Left colon (tissue), 2 donors: ENCODE measurements at places on chromosomes 12 and 14. TPM values are rescaled to one million over a fixed set of nuclear protein-coding genes. Genes with fewer than 3 reads are reported as not detected.

GRCh38 chr14:59256331-59256730 is 67.9 kb downstream of the DAAM1 start:
- no peak for DNase-seq

DNA sequence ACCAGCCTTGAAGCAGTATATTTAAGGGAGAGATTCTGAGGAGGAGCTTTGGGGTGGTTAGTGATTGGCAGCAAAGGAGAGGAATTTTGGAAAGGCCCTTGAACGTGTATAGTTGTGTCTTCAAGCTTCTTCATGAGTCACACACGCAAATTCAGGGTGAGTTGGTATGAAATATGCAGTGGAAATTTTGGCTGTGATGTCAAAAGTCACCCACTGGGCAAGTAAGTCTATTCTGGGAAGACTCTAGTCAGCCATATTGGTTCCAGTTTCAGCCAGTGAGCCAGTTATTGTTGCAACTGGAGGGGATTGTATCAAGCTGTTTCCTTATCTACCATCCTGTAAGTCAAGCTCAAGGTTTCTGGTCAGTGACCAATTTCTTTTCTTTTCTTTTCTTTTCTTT is 32.0 kb upstream of the VASH1 start:
- no peak for DNase-seq

CAPZA3 gene
- not detected for total RNA-seq

DNA sequence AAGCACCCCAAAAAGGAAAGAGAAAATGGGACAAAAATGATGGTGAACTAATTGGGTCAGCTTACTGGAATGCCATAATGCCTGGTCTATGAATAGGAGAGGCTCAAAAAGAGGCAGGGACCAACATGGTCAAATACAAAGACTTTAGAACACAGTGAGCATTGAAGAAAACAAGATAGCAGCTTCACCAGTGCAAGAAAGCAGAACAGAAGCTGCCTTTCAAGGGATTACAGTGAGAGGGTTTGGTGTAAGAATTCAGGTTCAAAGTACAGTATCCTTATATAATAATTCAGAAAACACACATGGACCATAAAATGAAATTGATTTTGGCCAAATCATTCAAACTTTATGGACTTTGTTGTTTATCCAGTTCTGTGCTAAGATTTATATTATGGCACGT is 162.1 kb downstream of the NAV3 start:
- DNase-seq: no peak

GRCh38 chr14:51859131-51859530 is 1.3 kb upstream of the GNG2 start:
- DNase-seq: no peak

ACSM4 gene
- not detected for total RNA-seq

DNA sequence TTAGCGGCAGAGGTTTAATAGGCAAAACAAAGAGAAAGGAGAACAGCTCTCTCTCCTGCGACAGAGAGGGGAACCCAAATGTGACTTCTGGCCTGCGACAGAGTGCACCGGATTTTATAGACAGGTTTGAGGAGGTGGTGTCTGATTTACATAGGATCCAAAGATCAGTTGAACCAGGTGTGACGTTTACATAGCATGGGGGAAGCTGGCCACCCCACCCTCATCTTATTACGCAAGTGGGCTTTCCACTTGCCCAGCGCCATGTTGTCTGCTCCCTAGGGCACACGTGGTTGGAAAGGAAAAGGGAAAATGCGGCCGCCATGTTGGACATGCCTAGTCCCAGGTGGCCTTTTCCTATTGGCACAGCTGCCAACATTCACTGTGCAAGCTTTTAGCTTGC is 17.4 kb downstream of the BCL2L14 start:
- DNase-seq: no peak

TPPP2 gene
- 0.28 TPM for total RNA-seq

DNA sequence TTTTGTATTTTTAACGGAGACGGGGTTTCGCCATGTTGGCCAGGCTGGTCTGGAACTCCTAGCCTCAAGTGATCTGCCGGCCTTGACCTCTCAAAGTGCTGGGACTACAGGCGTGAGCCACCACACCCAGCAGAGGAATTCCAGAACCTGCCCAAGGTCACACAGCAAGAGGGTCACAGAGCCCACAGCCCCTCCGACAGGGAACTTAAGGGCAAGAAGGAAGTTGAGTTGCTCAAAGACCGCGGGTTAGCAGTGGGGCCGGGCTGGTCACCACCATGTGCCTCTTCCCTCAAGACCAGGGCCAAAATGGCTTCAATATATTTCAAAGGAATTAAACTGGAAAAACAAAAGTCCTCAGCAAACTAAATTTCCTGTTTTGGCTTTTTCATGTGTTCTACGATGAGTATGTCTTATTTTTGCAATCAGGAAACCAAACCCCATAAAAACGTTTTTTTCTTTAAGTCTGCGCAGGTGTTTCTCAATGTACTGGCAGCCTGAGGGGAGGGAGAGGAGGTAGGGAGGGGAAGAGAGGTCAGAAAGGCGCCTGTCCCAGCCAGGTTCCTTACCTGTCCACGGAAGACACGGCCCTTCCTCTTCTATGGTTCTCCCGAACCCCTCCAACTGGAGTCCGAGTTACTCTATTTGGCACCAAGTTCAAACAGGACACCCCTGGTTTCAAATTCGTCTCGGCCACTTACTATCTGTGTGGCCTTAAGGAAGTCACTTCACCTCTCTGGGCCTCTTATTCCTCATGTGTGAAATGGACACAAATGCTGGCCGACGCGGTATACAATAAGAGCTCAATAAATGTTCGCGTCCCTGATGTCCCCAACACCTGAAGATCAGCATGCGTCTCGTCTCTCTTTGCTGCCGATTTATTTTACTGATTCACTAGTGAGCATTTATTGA is 778 bp downstream of the SLC8B1 start:
- DNase-seq: peak; percentile 52

- DNase-seq: no peak
Measured at GRCh38 chr12:28089338-28089737, 100.9 kb upstream of the CCDC91 start.

SPPL3 gene
- 55.6 TPM for total RNA-seq

C12orf56 gene
- total RNA-seq: 0.24 TPM

GRCh38 chr14:92500491-92500941 is 13.1 kb upstream of the RIN3 start:
- no peak for DNase-seq

TRHDE gene
- 3.9 TPM for total RNA-seq

DNA sequence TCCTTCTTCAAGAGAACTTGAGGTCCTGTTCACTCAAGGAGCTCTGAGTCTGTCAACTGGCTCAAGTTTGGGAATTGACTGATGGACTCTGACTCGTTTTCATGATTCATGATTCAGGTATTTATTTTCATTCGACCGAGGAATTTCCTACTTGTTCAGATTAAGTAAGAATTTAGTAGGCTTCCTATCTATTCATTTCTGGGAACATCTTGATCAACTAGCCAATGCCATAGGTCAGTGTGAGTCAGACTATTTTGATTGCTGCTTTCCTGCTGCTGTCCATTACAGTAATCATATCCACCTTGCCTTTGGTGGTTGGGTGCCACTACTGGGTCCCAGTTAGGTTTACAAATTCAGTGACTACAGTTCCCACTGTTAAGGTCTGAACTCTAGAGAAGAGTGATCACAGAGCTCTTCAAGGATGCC is 6.1 kb downstream of the FAM186A start:
- DNase-seq: no peak

SUSD6 gene
- 73.8 TPM for total RNA-seq

GRCh38 chr12:7981446-7981845 is 45.5 kb upstream of the SLC2A3 start:
- no peak for DNase-seq

P3H3 gene
- total RNA-seq: 6.3 TPM

GRCh38 chr12:89333564-89334252 is 18.6 kb downstream of the DUSP6 start:
- peak; percentile 57 for DNase-seq

GRCh38 chr12:100391856-100392255 is 35.0 kb downstream of the SLC17A8 start:
- DNase-seq: peak; percentile 49

- DNase-seq: peak; percentile 62
Measured at GRCh38 chr12:123139926-123140675, 10.8 kb downstream of the PITPNM2 start.

MYO1A gene
- total RNA-seq: 296 TPM

CDK2 gene
- total RNA-seq: 10.4 TPM

CKAP4 gene
- 74.0 TPM for total RNA-seq

NTF3 gene
- 0.40 TPM for total RNA-seq

MRPL42 gene
- 65.1 TPM for total RNA-seq

DNA sequence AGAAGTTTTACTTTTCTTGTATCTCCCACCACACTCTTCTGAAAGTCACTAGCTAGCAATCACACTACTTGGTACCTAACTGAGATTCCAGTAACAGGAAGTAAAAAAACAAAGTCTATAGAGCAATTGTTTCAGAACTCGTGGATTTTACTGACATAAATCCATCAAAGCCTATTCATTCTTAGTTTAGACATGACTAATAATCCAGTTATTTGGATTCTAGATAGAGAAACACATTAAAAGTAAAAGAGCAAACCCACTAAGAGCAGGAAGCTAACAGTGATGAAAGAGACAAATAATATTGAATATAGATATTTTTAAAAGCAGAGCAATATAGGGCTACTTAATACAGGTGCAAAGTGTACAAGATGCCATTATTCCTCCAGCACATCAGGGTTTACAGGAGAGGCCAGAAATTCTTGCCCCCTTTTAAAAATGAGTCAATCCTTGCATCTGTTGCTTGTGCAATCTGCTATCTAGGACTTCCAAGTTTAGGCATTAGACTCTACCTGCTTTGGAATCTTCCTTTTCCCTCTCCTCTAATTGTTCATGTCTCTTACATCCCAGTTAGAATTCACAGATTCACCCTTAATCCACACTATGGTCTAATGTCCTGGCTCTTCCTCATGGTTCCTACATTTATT is 6.0 kb downstream of the HEATR5A start:
- DNase-seq: no peak

GRCh38 chr14:73851000-73851399 is 631 bp upstream of the PTGR2 start:
- no peak for DNase-seq

- peak; percentile 76 for DNase-seq
Measured at GRCh38 chr12:53267999-53268629, at the start of gene ESPL1. Gene ESPL1, plus strand, starts transcription at chr12:53268299. Its CDS starts 468 bp downstream, at chr12:53268767.

DNA sequence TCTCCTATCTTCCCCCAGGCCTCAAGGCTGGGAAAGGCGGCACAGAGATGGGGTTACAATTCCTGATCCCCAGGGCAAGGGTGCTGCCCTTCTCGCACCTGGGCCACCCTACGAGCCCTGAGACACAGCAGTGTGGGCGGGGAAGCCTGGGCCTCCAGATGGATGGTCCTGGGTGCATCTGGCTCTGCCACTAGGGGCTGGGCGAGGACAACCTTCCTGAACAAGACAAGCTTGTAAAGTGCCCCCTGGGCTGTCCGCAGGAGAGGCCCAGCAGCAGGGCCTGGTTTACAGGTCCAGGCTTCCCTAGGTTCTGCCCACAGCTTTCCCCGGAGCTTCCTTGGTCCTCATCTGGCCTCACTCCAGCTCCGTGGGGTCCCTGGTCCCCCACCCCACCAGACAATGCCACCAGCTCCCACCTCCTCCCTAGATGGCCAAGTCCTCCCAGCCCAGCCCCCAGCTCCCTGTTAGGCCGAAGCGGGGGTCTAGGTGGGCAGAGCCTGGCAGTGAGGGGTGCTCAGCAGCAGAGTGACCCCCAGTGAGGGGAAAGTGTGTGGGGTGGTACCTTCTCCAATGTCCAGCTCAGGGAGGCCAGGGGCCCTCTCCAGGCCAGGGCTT is 8.9 kb downstream of the ARL6IP4 start:
- no peak for DNase-seq

GRCh38 chr14:99785426-99785825 is 7.8 kb upstream of the EML1 start:
- no peak for DNase-seq

DNA sequence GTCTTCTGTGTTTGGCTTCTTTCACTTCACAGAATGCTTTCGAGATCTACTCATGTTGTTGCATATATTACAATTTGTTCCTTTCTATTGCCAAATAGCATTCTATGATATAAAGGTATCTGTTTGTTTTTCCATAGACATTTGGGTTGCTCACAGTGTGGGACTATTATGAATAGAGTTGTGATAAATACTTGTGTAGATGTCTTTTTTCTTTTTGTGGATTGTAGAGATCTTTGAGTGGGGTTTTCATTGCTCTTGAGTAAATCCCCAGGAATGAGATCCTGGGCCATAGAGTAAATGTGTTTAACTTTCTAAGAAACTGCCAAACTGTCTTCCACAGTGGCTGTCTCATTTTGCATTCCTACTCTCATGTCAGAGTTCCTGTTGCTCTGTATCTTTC is 24.9 kb upstream of the CEBPE start:
- DNase-seq: no peak

CCDC197 gene
- total RNA-seq: not detected

ALX1 gene
- not detected for total RNA-seq

SIX4 gene
- total RNA-seq: 0.11 TPM

DNA sequence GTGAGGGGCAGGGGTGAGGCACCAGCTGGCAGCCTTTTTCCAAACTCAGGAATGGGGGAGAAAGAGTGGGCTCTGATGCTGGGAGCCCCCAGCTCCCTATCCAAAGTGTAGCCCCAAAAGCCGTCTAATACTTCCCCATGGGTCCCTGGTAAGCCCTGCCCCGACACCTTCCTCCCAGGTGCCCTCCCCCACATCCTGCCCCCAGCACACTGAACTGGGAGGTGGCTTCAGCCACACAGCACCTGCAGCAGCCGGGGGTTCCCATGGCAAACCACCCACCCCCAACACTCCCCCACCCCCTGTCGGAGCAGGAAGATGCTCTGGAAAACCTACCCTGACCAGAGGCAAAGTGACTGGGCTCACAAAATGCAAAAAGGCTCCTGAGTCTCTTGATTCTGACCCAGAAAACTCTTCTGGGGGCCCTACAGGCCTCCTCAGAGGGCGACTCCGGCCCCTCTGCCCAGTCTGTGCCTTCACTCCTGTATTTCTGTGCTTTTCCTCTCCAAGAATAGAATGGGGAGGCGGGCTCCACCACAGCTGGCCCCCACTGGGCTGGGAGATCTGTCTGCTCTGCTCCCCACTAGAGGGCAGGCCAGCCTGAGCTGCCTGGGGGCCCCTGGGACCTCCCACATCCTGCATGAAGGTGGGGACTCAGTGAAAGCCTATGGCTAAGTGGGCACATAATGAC is 81.6 kb downstream of the ITPK1 start:
- peak; percentile 58 for DNase-seq

- DNase-seq: no peak
Measured at GRCh38 chr12:130504110-130504839, 166.6 kb downstream of the PIWIL1 start.

DNA sequence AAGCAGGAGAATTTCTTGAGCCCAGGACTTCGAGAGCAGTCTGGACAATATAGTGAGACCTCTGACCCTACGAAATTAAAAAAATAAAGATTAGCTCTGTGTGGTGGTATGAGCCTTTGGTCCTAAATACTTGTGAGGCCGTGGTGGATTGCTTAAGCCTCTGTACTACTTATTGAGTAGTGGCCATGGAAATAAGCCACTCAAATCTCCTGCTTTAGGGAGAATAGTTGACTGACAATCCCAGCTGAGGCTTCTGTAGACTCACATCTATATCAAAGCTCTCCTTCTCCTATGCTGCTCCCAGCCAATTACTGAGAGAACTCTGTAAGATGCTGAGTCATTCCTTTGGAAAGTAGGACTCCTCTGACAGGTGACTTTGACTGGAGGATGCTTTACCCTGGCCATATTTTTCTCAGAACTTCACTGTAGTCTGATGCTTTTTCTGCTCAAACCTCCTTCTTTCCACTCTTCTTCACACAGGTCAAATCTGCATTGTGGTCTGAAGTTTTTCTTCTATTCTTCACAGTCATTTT is 420.2 kb downstream of the SLC6A15 start:
- no peak for DNase-seq
